Stimulated activated CD4-positive, alpha-beta T cell treated with anti-CD3 and anti-CD28 coated beads, Interleukin-2, amount 100 ng/mL, for 48 hours (primary cell): ENCODE measurements at places on chromosomes 7 and 10.
A peak's percentile ranks its signal among the peaks of the same experiment; 100 is the strongest.

GRCh38 chr7:138900035-138900828, 81.0 kb downstream of the KIAA1549 start:
- no peak for DNase-seq

DNA sequence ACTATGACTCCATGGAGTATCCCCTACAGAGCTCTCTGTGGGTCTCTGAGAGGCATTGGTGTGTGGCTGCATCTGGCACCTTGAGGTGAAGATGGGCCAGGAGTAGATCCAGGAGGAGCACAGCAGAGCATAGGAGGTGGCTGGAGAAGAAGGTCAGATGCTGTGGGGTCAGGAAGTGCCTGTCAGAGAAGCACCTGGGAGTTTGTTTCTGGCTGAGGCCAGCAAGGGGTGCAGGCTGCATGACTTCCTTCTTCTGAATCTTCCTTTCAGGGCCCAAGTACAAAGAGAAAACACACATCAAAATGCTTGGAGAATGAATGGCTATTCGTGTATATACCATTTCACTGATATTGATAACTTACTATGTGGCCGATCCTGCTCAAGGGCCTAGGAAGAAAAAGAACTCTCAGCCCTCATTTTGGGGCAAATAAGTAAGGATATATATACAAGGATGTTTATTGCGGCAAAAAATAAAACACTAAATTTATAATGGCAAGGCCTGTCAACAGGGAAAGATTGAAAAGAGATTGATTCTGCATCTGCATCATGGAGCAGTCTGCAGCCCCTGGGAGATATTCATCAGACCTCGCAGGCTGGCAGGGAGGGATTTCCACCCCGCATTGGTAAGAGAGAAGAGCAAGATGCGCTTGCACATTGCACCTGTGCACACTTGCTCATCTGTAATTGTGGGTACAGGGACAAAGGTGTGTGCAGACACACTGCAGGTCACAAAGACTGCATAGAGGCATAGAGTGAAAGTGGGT, 39.2 kb downstream of the PTPRE start:
- no peak for DNase-seq

DNA sequence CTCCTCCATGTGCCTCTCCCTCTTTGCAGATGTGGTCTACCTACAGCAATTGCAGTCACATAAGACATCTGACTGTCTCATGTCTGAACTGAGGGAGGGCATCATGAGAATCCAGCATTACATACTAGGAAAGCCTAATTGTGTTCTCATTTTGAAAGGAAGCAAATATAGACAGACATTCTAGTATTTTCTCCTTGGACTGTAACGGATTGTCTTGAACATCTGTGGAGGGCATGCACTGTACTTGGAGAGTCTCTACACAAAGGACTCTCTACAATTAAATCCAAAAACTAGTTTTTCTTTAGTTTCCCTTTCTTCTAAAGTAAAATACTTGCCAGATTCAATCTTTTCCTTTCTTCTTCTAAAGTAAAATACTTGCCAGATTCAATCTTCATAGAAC, 34.7 kb upstream of the TRIL start:
- no peak for DNase-seq

- DNase-seq, result no peak
Measured at GRCh38 chr10:110845756-110846620, 25.7 kb upstream of the PDCD4 start.

GRCh38 chr7:97012365-97013133, 7.2 kb downstream of the DLX6 start:
- DNase-seq, result no peak

- DNase-seq, result no peak
Measured at GRCh38 chr7:80098795-80099194, 35.8 kb upstream of the GNAI1 start.

GRCh38 chr7:147245274-147245673, 1128.7 kb downstream of the CNTNAP2 start:
- peak; percentile 14 for DNase-seq

GRCh38 chr10:82464966-82465365, 590.0 kb downstream of the NRG3 start:
- DNase-seq, result no peak

DNA sequence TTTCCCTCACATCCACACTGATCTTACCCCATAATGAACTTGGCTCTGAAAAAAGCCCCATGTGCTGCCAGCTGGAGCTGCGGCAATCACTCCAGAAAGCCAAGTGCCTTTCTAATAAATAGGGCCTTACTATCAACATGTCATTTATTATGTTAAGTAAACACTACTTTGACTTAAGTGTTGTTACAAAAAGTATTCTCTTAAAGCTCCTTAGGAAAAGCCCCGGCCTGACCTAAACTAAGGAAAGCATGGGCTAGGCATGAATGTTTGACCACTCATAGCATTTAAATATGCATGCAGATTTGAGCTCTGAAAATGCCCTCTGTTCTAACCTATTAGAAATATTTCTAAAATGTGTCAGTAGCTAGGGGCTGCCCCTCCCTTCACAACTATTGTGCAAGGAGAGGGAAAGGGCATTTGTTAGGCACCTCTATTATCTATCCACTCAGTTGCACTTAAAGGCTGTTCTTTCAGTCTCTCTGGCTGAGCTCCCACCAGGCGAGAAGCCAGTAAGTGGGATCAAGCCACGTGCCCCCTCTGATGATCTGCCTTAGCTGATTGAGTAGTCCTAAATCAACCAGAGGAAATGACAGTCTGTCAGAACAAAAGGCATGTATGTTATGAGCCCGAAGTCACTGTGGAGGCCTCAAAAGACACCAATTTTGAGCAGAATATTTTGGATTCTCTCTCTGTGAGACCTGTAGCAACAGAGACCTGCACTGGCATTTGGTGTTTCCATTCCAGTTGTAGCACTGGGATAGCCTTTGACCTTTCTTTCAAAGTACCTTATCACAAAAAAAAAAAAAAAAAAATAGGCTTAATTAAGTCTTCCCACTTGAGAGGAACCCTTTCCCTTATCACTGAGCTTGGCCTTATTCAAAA, 77.1 kb downstream of the ITGB8 start:
- DNase-seq, result no peak
